Skin of body (tissue), 3 donors: ENCODE measurements at places on chromosomes 16 and 17.

DNA sequence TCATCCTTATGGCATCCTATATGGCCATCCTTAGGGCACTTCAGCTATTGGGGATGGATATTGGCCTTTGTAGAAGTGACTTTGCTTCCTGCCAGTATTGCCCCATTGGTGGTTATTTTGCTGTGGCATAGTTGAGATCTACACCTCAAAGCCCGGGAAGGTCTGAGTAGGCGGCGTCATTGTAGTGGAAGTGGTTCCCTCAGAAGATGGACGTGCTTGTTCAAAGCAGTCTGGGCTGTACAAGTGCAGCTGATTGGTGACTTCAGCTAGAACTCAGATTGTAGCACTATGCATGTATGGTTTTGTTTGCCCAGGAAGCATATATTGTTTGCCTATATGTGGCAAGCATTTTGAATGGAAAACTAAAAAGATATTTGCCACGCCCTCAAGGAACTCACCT is 83.2 kb downstream of the TMC6 start:
- no peak for DNase-seq

- DNase-seq = no peak
Measured at GRCh38 chr16:74607962-74608356, 1.0 kb upstream of the GLG1 start.

GRCh38 chr17:83180996-83181481 is 101.6 kb downstream of the METRNL start:
- DNase-seq = no peak

GRCh38 chr17:9211133-9211765 is 189.9 kb downstream of the NTN1 start:
- no peak for DNase-seq

- DNase-seq = no peak
Measured at GRCh38 chr17:42138749-42139492, 15.9 kb downstream of the RAB5C start.

DNA sequence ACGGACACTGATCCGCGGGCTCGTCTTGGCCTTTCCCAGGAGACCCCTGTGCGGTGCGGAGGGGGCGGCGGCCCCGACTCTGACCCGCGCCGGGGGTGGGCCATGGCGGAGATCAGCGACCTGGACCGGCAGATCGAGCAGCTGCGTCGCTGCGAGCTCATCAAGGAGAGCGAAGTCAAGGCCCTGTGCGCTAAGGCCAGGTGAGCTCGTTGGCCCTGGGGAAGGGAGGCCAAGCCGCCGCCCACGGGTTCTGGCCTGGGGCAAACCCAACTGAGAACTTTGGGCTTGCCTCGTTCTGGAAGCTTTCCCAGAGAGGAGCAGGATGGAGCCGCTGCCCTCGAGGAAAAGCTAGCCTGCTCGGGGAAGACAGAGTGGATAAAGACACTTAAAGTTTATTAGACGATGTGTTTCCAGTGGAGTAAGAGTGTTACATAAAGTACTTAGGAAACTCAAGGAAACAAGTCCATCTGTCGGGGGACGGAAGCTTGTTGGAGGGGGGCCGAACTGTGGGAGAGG is 540 bp downstream of the PPP4C start:
- no peak for DNase-seq

- DNase-seq = no peak
Measured at GRCh38 chr17:48795444-48796162, 21.4 kb downstream of the TTLL6 start.

DNA sequence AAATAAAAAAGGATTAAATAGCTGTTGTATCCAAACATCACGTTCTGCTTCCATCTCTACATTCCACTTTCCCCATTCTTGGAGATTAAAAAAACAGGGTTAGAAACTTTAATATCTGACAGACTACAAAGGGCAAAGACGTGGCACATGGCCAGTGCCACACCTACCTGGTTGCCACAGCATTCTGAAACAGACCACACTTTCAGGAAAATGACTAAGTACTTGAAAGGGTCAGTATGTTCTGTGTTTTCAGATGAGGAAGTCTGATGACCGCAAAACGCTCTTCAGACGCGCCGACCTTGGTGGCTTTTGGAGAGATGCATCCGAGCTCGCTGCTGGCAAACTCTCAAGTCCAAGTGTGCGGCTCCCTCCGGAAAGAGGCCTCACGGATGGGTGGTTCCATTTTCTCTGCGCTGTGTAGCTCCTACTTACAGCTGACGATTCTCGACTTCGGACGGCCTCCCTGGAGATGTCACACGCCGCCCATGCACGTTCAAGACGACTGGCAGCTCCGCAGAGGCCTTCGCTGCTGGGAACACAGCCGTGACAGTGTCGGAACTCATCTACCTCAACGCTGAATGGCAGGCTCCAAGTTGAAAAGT is 15.5 kb downstream of the MAP1LC3B start:
- DNase-seq = no peak

- DNase-seq = peak; percentile 6
Measured at GRCh38 chr16:62760398-62760797, 724.2 kb upstream of the CDH8 start.
